Stimulated activated CD8-positive, alpha-beta memory T cell treated with anti-CD3 and anti-CD28 coated beads, Interleukin-7, amount 100 ng/mL, for 1 hour (primary cell): ENCODE measurements at places on chromosomes 3 and 15.

- DNase-seq, result no peak
Observed at GRCh38 chr3:115855911-115856310, 232.6 kb downstream of the GAP43 start.

- DNase-seq, result no peak
Observed at GRCh38 chr3:48681541-48681880, 4.2 kb downstream of the NCKIPSD start.

DNA sequence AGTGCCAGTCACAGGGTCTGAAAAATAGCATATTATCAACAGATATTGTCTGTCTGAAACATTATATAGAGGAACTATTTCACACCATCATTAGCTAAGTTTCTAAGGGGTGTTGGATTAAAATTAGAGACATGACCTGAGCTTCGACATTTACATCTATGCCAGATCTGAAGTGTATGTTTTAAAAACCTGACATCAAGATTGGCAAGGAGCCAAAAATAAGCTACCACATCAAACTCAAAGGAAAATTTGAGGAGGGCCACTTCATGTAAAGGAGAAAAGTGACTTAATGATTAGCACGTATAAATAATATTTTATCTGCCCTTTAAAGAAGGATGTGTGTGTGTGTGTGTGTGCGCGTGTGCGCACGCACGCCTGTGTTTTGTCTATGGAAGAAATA lies 752.0 kb upstream of the GRM7 start:
- DNase-seq, result no peak

GRCh38 chr3:32432045-32432710 lies 40.5 kb downstream of the CMTM7 start:
- no peak for DNase-seq

GRCh38 chr3:139310474-139310933 lies 33.3 kb upstream of the MRPS22 start:
- no peak for DNase-seq

- DNase-seq, result no peak
Observed at GRCh38 chr3:135007607-135008006, 212.5 kb downstream of the EPHB1 start.

- DNase-seq, result no peak
Observed at GRCh38 chr3:174158674-174159073, 700.5 kb upstream of the NAALADL2 start.

- DNase-seq, result no peak
Observed at GRCh38 chr3:15512166-15512565, 9.3 kb downstream of the COLQ start.

GRCh38 chr15:33737687-33738601 lies 230.4 kb upstream of the CHRM5 start:
- no peak for DNase-seq

- DNase-seq, result no peak
Observed at GRCh38 chr3:161700998-161701397, 204.4 kb downstream of the OTOL1 start.

DNA sequence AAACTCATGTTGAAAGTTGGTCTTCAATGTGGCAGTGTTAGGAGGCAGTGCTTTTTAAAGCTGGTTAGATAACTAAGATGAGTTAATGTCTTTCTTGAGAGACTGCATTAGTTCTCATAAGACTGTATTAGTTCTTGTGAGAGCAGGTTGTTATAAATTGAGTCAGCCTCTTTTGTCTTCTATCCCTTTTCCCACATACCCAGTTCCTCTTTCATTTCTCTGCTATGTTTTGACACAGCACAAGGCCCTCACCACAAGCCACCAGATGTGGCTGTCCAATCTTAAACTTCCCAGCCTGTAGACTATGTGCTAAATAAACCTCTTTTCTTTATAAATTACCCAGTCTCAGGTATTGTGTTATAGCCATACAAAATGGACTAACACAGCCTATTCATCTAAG lies 94.6 kb upstream of the SNTN start:
- no peak for DNase-seq

GRCh38 chr15:81294516-81294880 lies 29.4 kb downstream of the STARD5 start:
- DNase-seq, result no peak

GRCh38 chr3:178126686-178127085 lies 409.6 kb upstream of the KCNMB2 start:
- DNase-seq, result no peak

DNA sequence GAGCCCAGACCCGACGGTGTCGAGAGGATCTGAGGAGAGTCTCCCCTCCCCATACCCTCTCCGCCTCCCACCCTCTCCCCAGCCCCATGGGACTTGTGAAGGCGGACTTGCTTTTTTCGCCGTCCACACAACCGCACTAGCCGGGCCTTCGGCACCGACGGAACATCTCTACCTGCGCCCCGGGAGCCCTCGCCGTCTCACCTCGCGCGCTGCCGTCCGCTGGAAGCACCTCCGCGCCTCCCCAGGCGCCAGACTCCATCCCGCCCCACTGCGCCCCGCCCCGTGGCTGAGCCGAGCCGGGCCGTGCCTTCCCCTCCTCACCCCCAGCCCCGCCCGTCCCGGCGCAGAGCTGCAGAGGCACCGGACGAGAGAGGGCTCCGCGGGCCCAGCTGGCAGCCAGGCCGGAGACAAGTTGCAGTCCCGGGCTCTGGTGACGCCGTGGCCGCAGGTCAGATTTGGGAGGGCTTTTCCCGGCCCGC lies at the start of the genes DUOX1 and DUOXA1:
TSS of gene DUOX1 (plus strand) at position 344 of the 479 bp plus-strand sequence. CDS start 1,973 bp downstream, outside the sequence.
TSS of gene DUOXA1 (minus strand) at position 229 of the 479 bp plus-strand sequence. CDS start 6,865 bp downstream, outside the sequence.
- no peak for DNase-seq

DNA sequence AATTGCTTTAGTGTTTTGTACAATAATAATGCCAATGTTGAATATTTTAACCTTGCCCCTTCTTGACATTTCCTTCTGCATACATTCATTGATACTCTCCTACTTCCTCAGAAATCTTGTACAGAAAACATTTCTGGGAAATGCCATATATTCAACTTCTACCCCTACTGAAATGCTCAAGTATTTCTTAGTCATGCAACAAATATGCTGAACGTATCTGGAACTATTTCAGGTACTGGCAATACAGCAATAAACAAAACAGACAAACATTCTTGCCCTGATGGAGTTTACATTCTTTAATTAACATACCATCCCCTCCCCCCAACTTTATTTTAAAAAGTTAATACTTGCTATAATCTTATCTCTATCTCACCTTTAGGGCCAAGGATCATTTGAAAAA lies 147.2 kb downstream of the STAG1 start:
- DNase-seq, result no peak

- DNase-seq, result no peak
Observed at GRCh38 chr15:66400351-66400774, 13.7 kb downstream of the MAP2K1 start.

DNA sequence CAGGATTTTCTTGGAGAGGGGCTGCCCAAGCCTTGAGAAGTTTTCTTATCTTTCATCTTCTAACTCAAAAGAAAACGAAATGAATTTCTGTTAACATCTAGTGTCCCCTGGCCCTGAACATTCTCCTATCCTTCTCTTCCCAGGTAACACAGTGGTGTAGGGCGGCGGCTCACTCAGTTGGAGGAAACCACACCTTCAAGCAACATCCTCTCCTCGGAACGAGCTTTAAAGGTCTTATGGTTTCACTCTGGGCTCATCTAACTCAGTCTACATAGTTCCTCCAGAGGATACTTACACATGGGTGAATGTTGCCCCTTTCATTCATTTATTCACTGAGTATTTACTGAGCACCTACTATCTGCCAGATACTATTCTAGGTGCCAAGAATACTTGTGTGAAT lies 31.0 kb upstream of the KLHL6 start:
- DNase-seq, result no peak

- no peak for DNase-seq
Observed at GRCh38 chr3:59878038-59878427, 828.2 kb upstream of the CFAP20DC start.

DNA sequence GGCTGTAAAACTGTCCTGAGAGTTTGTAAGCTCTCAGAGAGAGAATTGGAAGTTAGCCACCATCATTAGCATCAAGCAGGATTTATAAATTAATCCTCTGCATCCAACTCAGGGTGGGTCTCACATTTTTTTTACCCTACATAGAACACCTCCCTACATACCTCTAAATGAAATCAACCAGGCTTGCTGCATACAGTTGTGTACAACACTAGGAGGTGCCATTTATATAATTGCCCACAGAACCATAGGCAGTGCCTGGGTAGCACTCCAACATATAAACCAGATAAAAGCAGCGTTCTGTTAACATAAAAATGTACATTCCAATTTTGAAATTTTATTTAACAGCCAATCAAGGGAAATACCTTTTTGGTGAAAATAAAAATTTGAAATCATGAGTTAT lies 48.2 kb upstream of the SELENOK start:
- DNase-seq, result no peak

DNA sequence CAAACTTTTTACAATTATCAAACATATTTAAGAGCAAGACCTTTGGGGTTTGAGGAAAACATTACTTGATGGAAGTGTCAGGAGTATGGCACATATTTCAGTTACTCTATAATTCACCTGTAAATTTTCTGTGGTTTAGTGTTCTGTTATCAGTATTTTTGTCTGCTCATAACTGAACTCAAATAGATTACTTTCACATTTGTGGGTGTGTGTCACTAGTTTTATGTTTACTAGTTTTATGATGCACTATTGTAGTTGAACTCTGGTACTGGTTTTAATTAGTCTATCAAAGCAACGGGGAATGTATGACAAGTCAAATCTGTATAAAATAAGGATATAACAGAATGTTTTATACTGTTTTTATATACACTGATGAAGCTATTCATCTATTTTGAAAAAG lies 27.2 kb downstream of the OXSM start:
- no peak for DNase-seq

DNA sequence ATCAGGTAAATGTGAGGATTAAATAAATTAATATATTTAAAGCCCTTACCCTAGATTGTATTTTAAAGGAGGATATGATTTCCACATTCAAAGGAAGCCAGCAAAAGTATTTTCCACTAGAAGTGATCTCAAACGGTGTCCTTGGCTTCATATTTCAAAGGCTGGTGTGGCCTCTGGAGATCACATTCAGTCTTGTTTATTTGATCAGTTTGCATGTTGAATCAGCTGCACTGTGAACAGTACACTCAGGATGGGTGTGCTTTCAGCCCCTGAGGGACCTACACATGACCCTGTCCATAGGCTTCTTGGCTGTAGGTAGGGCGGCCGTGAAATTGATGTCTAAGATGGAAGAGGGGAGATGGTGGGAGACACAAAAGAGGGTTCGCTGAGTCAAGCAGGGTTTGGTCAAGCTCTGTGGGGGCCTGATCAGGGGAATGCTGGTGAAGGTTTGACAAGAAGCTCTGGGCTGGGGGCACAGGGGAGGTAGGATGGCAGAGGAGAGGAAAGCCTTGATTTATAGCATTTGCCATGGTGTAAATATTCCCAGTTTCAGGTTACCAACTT lies 21.9 kb downstream of the CYP8B1 start:
- DNase-seq, result no peak

DNA sequence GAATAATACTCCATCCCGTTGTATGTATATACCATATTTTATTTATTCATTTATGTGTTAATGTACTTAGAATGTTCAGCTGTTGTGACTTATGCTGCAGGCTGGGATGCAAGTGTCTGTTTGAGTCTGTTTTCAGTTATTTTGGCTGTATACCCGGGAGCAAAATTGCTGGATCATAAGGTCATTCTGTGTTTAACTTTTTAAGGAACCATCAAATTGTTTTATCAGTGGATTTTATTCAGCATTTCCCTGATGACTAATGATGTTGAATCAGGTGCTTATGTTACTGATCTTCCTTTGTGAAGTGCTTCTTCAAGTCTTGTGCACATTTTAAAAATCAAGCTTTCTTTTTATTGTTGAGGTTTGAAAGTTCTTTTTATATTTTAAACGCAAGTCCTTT lies 118.1 kb downstream of the SLC25A26 start:
- DNase-seq, result no peak

DNA sequence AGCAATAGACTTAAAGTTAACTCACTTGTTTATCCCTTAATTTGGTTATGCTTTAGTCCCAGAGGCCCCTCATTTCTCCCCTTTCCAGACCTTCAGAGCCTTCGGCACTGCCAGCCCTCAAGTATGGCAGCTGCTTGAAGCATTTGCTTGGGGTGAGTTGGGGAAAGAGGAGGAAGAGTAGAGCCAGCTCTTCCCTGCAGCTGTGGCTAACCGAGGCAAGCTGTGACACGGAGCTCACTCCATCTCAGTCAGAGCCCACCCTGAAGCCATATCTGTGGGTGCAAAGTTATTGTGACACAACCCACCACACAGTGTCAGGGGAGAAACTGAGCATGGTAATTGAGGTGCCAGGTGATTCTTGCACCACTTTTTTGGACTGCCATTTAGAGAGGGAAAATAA lies 66.1 kb downstream of the FILIP1L start:
- DNase-seq, result no peak

GRCh38 chr3:115272036-115272824 lies 125.1 kb upstream of the ZBTB20 start:
- DNase-seq, result no peak

DNA sequence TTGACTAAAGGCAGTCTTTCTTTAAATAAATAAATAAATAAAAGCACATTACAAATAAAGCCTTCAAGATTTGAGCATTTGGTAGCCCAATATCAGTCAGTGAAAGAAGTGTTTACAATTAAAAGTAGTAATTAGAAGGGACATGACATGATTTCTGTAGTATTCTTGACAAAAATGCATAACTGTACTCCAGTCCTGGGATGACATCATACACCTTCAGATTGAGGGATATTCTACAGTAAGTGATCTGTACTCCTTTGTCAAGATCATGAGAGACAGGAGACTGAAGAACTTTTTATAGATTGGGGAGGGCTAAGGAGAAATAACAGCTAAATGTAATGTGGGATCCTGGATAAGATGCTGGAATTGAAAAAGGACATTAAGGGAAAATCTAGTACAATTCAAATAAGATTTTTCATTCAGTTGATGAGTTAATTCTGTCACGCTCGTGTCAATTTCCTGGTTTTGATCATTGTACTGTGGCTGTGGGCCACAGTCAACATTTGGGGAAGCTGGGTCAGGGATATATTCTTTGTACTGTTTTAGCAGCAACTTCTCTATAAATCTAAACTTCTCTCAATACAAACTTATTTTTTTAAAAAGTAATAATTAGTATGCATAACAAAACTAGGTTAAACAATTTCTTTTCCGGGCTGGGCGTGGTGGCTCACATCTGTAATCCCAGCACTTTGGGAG lies 314.8 kb downstream of the PTPRG start:
- no peak for DNase-seq

DNA sequence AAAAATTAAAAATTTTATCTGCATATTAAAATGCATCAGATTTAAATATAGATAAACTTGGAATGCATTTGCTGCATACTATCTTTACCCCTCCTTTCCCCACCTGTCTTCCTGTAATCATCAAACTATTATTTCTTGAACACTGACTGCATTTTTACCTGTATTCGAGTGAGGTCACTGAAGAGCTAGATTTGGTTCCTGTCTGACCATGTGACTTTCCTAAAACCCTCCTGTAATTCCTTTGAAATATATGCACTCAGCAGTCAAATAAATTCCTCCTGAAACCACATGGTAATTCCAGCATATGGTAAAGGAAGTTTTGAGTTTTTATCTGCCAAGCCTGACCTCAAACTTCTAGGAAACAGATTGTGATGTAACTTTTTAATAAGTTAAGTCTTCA lies 445.6 kb upstream of the FRG2C start:
- DNase-seq, result no peak
